CD4-positive, alpha-beta T cell treated with Interleukin-2 at 100 ng/mL for 4 hours (primary cell): ENCODE measurements at places on chromosomes 6 and 20.

DNA sequence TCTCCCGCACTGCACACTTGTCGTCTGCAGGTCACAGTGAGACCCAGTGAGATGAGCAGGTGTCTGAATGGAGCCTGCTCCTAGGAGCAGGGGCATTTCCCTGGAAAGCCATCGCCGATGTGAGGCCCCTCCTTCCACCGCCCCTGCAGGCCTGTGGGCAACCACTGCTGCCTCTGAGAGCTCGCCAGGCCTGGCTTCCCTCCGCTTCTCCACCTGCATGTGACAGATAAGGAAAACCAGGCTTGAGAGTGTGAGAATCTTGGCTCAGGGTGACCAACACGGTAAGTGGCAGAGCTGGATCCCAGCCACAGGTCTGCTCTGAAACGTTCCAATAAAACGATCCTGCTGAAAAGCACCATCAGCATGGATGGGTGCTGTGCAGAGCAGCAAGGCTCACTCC is 332.8 kb downstream of the CDH4 start:
- DNase-seq, result no peak

GRCh38 chr6:27617700-27618689 is 145.1 kb upstream of the ZNF184 start:
- DNase-seq, result no peak

- DNase-seq, result peak; percentile 66
These were observed 368.9 kb downstream of the LAMA2 start for GRCh38 chr6:129251669-129252376.

DNA sequence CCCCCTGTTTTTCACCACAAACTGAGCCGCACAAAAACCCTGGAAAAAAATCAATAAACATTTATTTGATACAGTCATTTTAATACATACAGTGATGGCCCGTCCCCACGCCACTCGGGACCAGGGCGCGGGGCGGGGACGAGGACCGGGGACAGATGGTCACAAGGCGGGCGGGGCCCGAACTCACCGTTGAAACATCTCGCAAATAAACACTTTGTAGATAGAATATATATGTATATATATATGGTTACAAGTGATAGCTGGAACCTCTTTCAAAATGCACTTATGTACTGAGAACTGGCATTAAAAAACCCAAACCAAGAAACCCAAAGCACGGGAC is 418 bp upstream of the UCKL1 start:
- DNase-seq, result no peak

DNA sequence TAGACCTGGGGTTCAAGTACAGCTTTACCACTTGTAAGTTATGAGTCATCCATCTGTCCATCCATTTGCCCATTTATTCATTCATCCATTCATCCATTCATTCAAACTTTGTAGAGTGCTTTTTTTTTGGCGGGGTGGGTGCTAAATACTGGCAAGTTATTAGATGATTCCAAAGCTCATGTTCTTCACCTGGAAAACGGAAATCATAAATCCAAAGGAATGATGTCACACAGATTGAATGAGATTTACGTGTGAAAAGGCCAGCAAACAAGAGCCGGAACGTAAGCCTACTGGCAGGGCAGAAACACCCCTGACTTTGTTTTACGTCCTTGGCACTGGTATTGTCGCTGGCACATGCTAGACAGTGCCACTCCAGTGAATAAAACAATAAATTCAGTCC is 480.9 kb upstream of the CHD6 start:
- no peak for DNase-seq

- DNase-seq, result no peak
These were observed 780.9 kb downstream of the QKI start for GRCh38 chr6:164195278-164195941.

DNA sequence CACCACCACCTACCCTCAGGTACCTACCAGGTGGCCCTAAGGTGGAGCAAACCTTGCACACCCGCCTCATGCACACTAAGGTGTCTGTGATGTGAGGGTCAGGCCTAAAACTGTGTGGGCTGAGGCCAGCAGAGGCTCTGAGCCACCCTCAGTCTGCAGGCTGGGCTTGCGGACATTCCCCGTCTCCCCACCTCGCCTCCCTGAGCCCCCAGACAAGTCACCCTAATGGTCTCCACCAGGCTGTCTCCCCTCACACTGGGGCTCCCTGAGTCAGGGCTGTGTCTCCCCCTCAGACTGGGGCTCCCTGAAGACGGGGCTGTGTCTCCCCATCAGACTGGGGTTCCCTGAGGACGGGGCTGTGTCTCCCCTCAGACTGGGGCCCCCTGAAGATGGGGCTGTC is 12.5 kb downstream of the PRPH2 start:
- DNase-seq, result no peak

GRCh38 chr20:13915284-13915683 is 75.1 kb downstream of the SEL1L2 start:
- no peak for DNase-seq

GRCh38 chr6:163199371-163199770 is 215.1 kb upstream of the QKI start:
- no peak for DNase-seq

DNA sequence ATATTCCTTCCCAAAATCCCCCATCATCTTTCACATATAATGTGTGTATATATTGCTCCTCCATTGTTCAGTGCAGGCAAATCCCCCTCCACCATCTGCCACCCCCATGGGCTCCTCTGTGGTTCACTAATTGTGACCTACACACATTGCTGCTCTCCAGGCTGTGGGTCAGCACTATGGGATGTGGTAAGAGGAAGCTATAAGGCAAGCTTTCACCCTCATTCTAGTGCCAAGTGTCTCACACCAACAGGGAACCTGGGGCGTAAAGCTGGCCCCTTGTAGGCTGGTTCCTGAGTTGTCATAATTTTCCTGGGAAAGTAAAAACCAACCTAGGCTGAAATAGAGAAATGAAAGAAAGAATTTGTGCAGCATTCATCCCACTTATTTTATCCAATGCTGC is 16.8 kb downstream of the FKBP1A start:
- DNase-seq, result no peak

- peak; percentile 25 for DNase-seq
These were observed 69.3 kb downstream of the TOX2 start for GRCh38 chr20:43983904-43984361.

GRCh38 chr6:25619217-25619616 is 32.8 kb upstream of the SCGN start:
- no peak for DNase-seq

- DNase-seq, result peak; percentile 26
These were observed 654 bp downstream of the FAM8A1 start for GRCh38 chr6:17600527-17601385.

GRCh38 chr20:10649080-10649796 is 24.6 kb downstream of the JAG1 start:
- DNase-seq, result no peak

DNA sequence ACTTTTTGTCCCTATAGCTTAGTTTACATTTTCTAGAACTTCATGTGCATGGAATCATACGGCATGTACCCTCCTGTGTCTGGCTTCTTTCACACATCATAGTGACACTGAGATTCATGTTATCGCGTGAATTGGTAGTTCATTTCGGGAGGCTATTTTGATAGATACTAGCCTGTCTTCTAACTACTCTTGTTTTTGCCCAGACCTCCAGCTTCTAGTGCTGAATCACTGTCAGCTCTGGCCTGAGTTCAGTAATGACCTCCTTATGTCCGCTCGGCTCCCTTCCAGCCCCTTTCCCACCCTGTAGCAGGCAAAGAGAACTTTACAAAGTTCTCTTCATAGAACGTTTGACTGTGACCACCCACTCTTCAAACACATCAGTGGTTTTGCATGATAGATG is 14.1 kb downstream of the MYBL2 start:
- DNase-seq, result no peak

- peak; percentile 63 for DNase-seq
These were observed 90.0 kb downstream of the PRND start for GRCh38 chr20:4811661-4812181.

DNA sequence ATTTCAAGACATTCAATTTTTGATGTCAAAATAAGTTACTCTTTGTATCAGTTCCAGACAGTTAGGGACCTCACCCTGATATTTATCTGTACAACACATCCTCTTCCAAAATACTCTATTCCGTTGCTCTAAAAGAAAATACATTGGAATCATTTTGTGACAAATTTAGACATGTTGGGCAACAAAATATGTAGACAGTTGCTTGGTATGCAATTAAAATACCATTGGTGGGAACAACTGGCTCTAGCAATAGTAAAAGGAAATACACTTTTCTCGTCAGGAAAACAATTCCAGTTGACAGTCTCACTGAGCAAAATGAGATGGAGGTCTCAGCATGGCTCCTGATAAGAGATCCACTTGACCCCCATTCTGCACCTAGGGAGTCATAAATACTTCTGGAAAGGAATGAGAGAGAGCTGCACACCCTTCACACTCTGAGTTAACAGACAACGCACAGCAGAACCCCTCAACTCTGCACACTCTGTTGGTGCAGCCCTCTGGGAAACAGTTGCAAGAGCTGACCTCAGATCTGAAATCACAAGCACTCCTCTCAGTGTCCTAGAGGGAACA is 171.3 kb upstream of the NT5E start:
- no peak for DNase-seq

DNA sequence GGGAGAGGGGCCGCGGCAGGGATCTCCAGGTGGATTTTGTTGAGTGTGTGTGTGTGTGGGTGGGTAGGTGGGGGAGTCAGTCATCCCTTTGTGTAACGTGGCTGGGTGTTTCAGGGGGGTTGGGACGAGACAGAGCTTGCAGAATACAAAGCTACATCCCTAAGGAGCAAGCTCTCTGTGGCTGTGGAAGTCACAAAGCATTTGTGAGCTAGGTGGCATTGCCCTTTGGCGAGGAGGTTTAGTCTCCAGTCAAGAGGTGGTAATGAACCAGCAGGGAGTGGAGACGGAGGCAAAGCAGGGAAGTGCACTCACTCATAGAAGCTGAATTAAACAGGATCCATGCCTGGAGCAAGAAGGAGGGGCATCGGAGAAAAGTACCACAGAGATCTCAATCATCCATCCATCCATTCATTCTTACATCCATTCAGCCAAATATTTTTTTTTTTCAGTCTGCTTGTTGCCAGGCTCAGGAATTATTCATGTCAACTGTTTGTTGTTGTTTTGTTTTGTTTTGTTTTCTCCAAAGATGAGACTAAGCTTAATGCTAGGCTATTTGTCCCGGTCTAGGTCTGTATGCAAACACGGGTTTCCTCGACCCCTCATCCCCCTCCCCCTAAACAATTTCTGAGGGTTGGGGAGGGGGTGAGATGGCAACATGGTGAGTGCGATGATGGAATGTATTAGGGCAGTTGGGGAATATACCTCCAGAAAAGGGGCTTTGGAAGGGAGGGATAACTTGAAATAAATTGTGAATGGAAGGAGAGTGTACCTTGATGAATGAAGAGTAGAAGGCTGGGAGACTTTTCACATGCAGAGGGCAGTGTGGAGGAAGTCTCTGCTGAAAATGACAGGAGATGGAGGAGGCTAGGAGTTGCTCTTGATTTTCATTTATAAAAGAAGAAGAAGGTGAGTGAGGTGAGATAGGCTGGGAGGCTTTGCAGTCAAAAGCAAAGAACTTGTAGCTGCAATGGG is 1.0 kb downstream of the HCRTR2 start:
- no peak for DNase-seq

DNA sequence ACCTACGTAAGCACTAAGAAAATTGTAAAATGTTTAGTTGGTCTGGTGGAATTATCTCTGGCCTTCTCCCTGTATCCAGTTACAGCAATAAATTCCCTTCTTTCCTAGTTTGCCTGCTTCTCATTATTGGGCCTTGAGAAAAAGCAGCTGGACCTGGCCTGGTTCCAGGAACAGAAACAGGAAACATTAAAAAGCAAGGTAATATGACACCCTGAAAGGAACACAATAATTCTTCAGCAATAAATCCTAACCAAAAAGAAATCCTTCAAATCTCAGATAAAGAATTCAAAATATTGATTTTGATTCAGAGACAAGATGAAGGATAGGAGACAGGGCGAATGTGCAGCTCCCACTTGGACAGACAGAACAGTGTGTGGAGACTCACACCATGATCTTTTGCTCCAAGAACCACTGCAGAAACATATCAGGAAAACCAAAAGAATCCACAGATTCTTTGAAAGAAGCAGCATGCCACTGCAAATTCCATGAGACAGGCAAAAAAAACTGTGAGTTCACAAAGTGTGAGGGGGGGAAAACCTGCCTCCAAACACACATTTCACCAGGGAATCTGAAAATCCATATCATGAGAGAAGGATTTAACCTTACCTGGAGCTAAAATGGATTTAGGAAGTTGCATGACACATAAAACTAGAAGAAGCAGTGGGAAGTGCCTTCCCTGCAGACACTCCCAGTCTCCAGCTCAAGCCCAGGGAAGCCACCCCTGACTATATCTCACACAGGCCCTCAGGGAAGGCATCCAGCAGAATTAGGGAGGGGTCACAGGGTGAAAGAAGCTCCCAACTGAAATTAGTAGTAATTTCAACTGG is 28.9 kb downstream of the TREM1 start:
- no peak for DNase-seq

DNA sequence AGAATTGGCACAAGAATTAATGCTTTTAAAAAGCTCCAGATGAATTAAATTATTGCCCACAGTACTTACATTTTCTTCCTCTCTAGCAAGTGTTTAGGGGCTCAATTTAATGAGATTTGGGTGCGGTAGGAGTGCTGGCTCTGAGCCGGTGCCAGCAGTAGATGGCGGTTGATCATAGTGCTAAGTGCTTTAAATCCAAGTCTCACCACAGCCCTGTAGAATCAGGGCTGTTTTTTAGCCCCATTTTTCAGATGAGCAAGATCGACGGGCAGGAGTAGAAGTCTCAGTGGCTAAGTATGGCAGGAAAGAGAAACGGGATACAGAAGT is 136.9 kb upstream of the SALL4 start:
- no peak for DNase-seq

GRCh38 chr6:140441256-140441655 is 1066.8 kb upstream of the CITED2 start:
- no peak for DNase-seq

- DNase-seq, result no peak
These were observed 85.7 kb downstream of the MRAP2 start for GRCh38 chr6:84119277-84119676.

DNA sequence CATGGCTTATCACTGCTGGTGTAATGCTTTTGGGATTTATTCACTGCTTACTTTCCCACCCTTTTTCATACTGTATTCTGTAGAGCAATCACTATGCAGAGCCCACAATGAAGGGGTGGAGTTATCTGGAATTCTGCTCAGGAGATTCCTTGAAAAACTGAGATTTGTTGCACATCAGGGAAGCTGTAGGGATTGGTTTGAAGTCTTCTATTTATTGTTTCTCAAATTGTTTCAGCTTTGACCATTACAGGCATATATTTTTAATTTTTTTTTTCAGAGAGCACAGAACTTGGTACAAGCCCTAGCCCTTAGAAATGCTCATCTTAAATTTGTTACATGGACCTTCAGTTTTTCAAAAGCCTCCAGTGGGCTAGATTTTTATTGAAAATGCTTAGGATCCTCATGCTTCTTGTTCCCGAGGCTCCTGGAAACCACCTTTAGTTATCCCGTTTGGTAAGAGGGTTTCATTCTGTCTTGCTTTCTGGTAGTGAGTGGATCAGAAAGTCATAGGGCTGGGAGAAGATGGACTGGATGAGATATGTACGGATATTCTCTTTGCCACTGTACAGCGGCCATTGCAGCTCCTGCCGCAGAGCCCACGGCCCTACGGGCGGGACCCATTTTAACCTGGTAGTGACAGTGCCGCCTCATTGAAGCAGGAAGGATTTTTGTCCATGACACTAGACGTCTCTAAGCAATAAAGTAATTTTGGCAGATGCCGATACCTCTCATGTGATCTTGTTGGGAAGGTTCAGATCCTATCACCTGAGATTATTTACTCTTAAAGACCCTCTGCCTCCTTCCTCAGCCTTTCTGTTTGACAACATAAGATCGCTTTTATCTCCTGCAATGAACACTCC is 45.3 kb upstream of the ZNF184 start:
- DNase-seq, result no peak
